ENCODE measurements at places on chromosomes 2 and 18.

GRCh38 chr2:550860-551567 lies 126.2 kb downstream of the TMEM18 start:
- no peak for DNase-seq

DNA sequence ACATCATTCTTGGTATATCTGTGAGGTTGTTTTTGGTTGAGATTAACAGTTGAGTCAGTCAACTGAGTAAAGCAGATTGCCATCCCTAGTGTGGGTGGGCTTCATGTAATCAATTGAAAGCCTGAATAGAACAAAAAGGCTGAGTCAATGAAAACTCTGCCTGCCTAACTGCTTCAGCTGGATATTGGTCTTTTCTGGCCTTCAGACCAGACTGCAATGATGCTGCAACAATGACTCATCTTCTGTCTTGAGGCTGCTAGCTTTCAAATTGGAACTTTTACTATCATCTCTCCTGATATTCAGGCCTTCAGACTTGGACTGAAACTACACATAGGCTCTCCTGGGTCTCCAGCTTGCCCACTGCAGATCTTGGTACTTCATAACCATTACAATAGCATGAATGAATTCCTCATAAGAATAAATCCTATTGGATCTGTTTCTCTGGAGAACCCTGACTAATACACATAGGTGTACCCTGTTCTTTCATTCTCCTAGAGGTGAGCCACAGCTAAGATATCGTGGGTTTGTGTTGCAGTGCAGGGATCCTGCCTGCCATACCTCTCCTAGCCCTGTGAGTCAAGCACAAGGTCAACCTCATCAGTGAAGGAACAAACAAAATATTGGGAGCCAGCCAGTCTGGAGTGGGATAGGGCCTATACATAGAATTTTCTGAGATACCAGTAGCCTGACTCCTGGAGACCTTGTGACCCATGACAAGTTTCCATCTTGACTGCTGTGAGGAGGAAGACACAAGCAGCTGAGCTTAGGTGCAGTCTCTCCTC lies 473.8 kb downstream of the DCC start:
- no peak for DNase-seq

DNA sequence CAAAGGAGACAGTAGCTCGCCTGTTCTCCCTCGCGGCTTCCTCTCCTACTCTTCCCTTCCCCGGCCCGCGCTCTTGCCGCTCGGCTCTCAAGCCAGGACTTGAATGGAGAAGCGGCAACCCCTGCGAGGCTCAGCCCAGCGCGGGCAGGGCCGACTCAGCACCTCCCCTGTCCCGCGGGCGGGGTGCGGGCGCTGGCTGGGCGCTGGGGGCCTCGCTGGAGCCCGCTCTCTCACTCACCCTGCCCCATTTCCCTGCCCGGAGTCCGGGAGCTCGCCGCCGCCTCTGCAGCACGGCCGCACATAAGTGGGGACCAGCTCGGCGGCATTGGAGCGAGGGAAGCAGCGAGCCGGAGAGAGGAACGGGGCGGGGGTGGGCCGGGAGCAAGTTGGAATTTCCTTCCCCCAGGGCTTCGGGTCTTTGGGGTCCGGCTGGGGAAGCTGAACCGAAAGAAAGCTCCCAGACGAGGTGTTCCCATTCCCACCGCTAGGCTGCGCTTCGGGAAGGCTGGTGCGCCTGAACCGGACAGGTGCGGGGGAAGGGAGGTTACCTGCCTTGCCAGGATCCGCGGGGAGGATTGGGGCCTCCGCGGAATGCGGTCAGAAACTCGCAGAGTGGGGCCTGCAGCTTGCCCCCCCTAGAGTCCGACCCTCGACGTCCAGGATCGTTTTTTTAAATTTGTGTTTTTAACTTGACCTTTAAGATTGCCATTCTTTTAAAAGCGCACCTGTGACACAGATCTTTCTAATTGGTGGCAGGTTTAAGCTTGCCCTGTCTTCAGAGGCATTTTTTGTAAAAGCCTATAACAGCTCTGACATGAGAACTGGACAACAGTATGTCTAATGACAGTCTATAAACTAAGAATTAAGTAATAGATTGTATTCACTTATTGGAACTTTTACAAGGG lies at the start of gene COBLL1:
TSS of gene COBLL1 (minus strand) at position 105 of the 905 bp plus-strand sequence. CDS start 627 bp downstream, outside the sequence.
- peak; percentile 69 for DNase-seq

GRCh38 chr18:22423878-22424564 lies 6.3 kb upstream of the CTAGE1 start:
- no peak for DNase-seq

DNA sequence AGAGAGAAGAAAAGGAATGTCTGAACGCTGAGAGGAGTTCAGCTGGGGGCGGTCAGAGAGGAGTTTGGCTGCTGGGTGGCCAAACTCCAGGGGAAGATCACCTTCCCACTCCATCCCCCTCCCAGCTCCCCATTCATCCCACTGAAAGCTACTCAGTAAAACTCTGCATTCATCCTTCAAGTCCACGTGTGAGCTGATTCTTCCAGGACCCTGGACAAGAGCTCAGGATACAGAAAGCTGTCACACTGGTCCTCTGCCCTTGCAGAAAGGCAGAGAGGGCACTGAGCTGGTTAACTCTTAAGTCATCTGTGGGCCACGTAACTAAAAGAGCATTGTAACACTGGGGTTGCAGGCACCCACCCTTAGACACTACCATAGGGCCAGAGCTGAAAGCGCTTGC lies 132.1 kb upstream of the ARL4C start:
- DNase-seq: no peak

DNA sequence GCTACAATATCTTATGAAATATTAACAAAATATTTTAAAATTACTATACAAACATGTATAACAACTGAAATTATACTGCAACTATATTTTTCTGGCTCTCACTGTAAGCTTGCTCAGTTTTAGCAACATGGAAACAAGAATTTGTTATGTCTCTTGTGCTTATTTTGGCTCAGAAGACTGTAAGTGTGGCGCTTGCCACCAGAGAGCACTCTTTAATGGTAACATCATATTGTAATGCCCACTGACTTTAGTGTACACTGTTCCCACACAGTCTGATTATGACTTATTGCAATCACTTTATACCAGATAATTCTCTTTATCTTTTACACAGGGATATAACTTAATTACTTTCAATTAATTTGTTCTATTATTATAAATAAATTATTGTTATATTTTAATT lies 1500.6 kb upstream of the TMEFF2 start:
- peak; percentile 17 for DNase-seq

- no peak for DNase-seq
Measured at GRCh38 chr2:60602388-60602787, 48.9 kb upstream of the BCL11A start.

GRCh38 chr2:9099341-9099751 lies 95.9 kb upstream of the MBOAT2 start:
- no peak for DNase-seq

- no peak for DNase-seq
Measured at GRCh38 chr2:142918624-142919023, 41.2 kb downstream of the KYNU start.

DNA sequence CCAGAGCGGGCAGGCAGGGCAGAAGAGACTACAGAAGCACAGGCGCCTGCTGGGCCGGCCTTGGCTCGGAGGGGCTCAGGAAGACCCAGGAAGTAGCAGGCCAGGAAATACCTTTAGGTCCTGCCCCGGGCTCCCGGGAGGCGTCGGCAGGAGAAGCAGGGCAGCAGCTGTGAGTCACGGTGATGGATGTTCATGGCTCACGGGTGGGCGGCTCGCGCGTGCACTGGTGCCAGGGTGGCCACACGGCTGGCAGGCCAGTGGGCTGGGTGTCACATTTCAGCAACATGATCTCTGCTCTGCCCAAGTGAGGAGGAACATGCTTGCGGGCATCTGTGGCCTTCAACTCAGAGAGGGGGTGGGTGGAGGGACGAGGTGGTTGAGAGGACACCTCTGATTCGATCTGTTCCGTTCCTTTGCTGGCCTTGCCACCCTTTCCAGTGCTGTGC lies 139.3 kb downstream of the KLHL29 start:
- no peak for DNase-seq

DNA sequence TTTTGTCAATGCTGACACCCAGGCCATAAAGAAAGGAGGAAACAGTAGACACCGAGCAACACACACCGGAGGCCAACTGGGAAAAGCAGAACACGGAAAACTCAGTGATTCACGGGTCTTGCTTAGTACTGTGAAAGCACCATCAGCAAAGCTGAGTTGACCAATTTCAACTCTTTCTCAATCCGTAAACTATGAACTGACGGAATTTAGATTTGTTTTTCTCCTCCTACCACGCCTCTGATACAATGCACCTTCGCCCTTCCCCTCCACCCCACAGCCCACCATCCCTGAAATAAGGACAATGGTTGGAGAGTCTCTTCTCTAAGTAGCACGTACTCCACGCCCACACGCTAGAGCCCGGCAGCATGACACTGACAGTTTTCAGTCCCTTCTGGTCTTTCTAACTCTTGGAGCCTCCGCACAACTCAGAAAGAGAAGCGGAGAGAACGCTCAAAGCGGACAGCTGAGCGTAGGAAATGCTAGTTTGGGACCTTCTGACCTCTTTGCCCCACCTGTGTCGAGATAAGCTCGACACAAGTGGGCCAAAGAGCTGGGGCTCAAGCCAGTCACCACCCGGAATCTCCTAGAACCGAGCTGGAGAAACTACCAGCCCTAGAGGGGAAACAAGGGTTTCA lies 669 bp downstream of the LNPK start:
- DNase-seq: peak; percentile 37

DNA sequence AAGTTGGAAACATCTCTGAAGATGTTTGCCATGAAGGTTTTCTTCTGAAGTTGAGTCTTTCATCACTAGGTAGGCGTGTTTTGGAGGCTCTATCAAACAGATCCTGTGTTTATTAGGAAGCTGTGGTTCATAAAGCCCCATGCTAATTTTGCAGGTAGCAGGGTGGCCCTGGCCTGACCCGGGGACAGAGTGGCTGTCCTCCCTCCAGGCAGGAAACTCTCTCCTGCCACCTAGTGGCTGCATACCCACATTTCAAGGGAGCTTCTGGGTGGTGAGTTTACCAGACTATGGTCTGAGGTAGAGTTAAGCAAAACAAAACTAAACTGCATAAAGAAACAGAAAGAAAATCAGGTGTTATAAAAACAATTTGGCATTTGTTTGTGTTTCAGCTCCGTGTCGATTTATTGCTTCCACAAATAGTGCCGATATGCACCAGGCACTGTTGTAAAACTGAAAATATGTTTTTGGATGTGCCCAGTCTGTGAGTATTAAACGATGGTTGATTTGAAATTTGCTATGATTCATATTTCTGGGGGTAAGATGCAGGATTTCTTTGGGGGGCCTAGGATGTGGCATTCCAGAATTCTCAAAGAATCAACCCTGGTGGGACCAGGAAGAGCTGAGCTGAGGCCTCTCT lies 26.0 kb upstream of the IL37 start:
- peak; percentile 70 for DNase-seq

DNA sequence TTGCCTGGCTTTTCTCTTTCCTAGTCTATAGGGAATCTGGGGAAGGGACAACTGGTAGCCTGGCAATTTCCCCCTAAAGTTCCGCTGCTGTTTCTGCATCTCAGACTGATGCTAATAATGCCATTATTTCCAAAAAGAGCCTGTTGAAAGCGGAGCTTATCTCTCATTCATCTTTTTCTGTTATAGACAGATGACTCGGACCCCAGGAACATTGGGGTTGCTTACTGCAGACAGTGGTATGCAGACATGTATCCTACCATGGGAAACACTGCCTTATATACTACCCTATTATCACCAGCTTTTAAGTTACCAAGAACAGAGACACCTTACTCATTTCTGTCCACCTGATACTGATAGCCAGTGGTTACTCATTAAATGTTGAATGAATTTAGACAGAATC lies 15.3 kb downstream of the ETAA1 start:
- no peak for DNase-seq

DNA sequence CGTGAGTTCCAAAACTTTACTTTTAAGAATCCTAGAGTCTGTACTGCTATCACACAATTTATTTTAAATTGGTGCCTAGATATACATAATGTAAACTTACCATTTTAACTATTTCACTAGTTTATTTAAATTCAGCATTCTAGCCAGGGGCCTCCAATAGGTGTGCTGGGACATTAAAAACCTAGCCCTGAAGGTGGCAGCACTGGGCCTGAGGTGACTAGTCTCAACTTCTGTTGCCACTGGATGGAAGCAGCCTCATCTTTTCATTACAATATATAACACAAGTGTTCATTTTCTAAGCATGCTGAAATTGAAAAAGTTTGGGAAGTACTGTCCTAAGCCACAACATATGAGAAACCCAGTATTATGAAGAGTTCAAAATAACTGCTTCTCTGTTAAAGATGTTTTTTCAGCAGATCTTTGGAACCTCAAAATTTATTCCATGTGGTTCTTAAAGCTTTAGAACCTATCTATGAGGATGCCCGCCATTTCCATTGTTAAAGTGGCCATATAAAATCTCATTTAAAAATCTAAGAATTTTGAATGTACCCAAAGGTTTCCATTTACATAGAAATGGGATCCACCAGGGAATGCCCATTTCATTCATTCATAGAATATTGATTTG lies 2.9 kb upstream of the RBBP8 start:
- peak; percentile 73 for DNase-seq

DNA sequence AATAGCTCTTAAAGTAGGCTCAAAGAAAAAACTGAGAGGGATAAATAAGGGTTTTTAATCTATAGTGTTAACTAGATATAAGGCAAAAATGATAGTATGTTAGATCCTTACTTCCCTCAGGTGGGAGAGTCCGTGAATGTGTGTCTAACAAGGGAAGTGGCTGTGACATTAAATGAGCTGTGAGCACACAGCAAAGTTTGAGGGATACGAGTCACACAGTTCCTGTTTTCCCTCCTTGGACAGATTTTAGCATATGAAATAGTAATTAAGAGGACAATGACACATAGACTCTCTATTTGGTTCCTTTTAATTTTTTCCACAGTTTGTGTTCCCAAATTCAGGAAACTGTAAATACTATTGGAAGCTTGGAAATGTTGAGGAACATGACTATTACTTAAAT lies 148.4 kb upstream of the CAVIN2 start:
- no peak for DNase-seq

- DNase-seq: no peak
Measured at GRCh38 chr18:78640246-78640995, 339.2 kb upstream of the SALL3 start.

GRCh38 chr2:69017080-69017479 lies 4.1 kb downstream of the ANTXR1 start:
- DNase-seq: no peak

- no peak for DNase-seq
Measured at GRCh38 chr2:10891848-10892247, 19.9 kb upstream of the KCNF1 start.

- no peak for DNase-seq
Measured at GRCh38 chr18:12321333-12321732, 13.3 kb downstream of the TUBB6 start.

- DNase-seq: no peak
Measured at GRCh38 chr2:195622966-195623365, 34.1 kb upstream of the SLC39A10 start.

GRCh38 chr18:42915299-42915698 lies 200.2 kb downstream of the RIT2 start:
- no peak for DNase-seq

GRCh38 chr2:100071335-100072043 lies 70.9 kb downstream of the AFF3 start:
- no peak for DNase-seq
